Sciatic nerve (tissue), 2 donors: ENCODE measurements at places on chromosomes 16 and 17.

GRCh38 chr16:35748621-35749252 is 2289.3 kb downstream of the TP53TG3F start:
- no peak for DNase-seq

- no peak for DNase-seq
Measured at GRCh38 chr17:64941045-64941444, 21.8 kb upstream of the LRRC37A3 start.

DNA sequence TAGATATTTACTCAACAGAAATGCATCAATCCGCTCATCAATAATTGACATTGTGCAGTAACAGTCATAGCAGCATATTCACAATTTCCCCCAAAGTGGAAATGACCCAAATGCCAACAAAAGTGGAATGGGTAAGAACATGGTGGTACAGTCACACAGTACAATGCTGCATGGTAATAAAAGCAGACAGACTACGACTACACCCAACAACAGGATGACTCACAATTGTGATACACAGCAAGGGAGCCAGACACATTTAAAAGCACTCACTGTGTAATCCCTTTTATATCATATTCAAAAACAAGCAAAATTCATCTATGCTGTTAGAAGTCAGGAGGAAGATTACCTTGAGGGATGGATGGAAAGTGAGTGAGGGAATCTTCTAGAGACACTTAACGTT is 76.5 kb upstream of the NUDT7 start:
- DNase-seq = no peak

- no peak for DNase-seq
Measured at GRCh38 chr16:8107296-8107695, 483.0 kb downstream of the TMEM114 start.

- no peak for DNase-seq
Measured at GRCh38 chr17:42072323-42073187, 22.2 kb upstream of the C17orf113 start.

- peak; percentile 77 for DNase-seq
Measured at GRCh38 chr17:63698886-63699637, 863 bp downstream of the LIMD2 start.

- no peak for DNase-seq
Measured at GRCh38 chr16:85608515-85608885, 4.6 kb upstream of the GSE1 start.

GRCh38 chr16:6335072-6335471 is 997.6 kb upstream of the RBFOX1 start:
- DNase-seq = no peak

- peak; percentile 66 for DNase-seq
Measured at GRCh38 chr16:59192551-59193199, 458.6 kb upstream of the GOT2 start.

GRCh38 chr17:46949291-46950174 is 26.6 kb downstream of the GOSR2 start:
- no peak for DNase-seq

DNA sequence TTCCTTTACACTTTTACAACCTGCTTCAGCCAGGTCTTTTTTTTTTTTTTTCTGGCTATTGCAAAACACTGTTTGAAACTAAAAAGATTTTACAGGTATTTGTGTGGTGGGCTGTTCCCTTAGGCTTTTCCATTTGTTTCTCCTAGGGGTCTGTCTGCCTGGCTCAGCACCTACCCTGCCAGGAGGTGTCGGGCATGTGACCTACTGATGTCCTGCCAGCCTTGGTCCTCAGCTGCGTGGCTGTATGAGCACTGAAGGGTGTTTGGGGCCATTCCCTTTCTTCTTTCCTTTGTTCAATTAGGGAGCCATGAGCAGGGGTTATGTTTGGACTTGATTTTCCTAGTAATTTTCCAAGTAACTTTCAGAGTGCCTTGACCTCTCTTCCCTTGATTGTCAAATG is 269.2 kb upstream of the SALL1 start:
- DNase-seq = no peak

- DNase-seq = no peak
Measured at GRCh38 chr16:22736791-22737190, 77.2 kb upstream of the HS3ST2 start.
